Esophagus muscularis mucosa (tissue), 4 donors: ENCODE measurements at places on chromosomes 12 and 14. TPM values are rescaled to one million over a fixed set of nuclear protein-coding genes. Genes with fewer than 3 reads are reported as not detected.

Gene ERGIC2
- total RNA-seq = 46.3 TPM

- H3K36me3 ChIP-seq = no peaks in the 10 kb centered on the region
- H3K4me1 ChIP-seq = peaks cover 17% of the 10 kb centered on the region
- peak overlapping the region; percentile 49 for H3K4me3 ChIP-seq
- H3K27ac ChIP-seq = no peak overlapping the region
Observed at GRCh38 chr12:71440763-71441748, 1.5 kb downstream of the LGR5 start.

- H3K27me3 ChIP-seq = no peaks in the 10 kb centered on the region
- no peak for DNase-seq
- no peak overlapping the region for H3K27ac ChIP-seq
- H3K36me3 ChIP-seq = no peaks in the 10 kb centered on the region
- H3K4me1 ChIP-seq = no peaks in the 10 kb centered on the region
Observed at GRCh38 chr12:132530447-132530846, 40.5 kb downstream of the FBRSL1 start.

DNA sequence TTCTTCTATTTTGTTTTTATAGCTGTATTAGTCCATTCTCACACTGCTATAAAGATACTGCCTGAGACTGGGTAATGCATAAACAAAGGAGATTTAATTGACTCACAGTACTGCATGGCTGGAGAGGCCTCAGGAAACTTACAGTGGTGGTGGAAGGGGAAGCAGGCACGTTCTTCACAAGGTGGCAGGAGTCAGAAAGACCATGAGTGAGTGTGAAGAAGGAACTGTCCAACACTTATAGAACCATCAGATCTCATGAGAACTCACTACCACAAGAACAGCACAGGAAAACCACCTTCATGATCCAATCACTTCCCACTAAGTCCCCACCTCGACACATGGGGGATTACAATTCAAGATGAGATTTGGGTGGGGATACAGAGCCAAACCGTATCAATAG, 42.3 kb downstream of the ARMH4 start:
- no peak for DNase-seq
- H3K27ac ChIP-seq = no peak overlapping the region
- H3K36me3 ChIP-seq = no peaks in the 10 kb centered on the region
- no peak overlapping the region for H3K4me3 ChIP-seq
- no peaks in the 10 kb centered on the region for H3K4me1 ChIP-seq
